Stimulated activated CD4-positive, alpha-beta T cell treated with anti-CD3 and anti-CD28 coated beads, Interleukin-15, amount 100 ng/mL, for 1 hour (primary cell): ENCODE measurements at places on chromosomes 5 and 9.

DNA sequence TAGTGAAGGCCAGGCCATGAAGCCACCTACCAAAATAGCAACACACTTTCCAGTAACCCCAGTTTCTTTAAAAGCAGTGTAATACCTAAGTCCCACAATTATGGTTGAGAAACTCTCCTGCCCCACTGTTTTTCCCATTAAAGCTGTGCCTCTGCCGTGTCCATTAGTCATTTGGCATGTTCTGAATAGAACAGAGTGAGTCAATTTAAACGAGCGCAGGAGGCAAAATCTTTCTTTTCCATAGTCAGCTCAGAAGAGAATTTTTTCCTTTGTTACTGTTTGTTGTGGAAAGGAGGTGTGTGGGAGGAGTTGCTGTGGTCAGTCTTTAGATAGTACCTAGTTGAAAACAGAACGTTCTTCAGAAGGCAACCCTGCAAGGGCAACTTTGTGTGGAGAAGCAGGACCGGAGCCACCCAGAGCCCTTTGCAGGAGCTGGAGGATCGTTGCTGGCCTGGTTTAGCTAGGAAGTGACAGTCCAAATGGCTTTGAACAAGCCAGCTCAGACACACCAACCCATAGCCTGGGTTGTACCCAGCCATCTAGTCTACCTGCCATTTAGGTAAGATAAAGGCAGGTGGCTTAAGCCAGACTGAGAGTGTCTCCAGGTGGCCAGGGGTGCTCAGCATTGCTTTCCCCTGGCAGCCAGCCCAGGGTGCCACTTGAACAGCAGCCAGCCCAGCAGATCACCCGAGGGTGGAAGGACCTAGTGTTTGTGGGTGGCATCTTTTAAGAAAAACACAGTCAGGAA is 30.4 kb downstream of the GADD45G start:
- no peak for DNase-seq

- no peak for DNase-seq
These were observed 2.8 kb downstream of the TENT4A start for GRCh38 chr5:6715758-6716628.

GRCh38 chr5:160083501-160083900 is 35.7 kb downstream of the PWWP2A start:
- no peak for DNase-seq

DNA sequence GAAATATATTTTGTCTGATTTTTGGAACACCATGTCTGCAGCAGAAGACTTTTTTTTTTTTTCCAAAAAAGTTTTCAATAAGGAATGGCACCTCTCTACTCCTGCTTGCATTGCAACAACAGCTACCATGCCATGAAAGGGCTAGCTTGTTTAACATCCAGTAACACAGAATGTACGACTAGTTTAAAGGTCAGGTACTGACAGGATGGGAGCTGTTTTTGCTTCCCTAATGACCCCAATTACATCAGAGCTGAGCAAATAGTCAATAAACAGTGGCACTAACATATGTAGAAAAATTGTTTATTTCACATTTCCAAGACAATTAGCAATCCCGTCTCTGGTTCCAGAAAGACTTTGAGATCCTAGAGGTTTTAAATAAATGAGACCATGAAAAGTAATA is 693.8 kb downstream of the NR2F1-AS1 start:
- DNase-seq: no peak

GRCh38 chr9:110592044-110592830 is 12.7 kb upstream of the SVEP1 start:
- no peak for DNase-seq

GRCh38 chr9:120538339-120538738 is 41.6 kb downstream of the CDK5RAP2 start:
- DNase-seq: no peak

DNA sequence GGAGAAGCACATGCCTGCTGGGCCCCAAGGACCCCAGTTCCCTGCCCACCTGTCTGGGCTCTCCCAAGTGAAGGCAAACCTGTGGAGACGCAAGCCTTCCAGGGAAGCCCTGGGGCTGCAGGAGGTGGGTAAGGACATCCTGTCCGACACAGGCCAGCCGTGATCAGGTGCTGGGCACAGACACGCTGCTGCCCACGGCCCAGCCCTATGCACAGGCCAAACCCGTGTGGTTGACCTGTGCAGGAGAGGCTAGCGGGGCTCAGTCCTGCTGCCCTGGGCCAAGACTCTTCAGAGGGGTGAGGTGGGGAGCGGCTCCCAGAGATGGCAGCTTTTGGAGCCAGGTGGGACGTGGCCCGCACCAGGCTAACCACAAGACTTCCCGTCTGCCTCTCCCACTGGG is 14.3 kb downstream of the LHX3 start:
- no peak for DNase-seq

GRCh38 chr5:137599457-137599856 is 100.3 kb upstream of the SPOCK1 start:
- DNase-seq: no peak

GRCh38 chr9:96574931-96575351 is 44.7 kb downstream of the CDC14B start:
- DNase-seq: no peak

DNA sequence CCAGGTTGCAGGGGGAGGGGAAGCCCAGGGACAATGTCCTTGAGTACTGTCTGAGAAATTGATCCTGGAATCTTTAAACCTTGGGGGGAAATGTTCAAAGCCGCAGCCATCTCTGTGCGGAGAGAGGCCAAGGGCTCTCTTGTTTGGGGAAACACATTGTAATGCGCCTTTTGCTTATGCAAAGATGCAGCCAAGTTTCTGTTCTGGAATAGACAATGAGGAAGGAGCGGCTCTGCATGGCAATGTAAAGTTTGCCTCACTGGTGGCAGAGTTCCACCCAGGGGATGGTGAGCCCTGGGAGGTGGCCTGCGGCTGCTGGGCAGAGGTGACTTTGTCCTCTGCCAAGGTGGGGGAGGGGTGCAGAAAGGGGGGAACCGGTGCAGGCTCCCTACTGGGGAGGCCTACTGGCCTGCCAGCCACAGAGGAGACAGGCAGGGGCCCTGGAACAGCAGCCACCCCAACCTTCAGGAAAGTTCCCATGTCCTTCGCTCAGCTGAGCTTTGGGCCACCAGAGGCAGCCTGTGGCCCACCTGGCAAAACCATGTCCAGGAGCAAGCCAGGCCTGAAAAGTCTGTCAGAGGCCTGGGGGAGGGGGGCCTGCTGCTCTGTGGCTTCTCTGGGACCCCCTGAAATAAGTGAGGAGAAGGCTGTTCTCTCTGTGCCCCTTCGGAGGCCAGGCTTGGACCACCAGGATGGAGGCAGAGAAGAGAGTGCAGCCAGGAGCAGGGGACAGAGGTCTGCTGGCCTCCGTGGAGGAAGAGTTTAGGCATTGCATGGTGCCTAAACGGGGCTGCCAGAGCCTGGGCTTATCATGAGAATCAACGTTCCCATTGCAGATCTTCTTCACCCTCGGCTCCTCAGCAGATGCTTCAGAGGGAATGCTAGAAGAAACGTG is 127.8 kb downstream of the ZNF354C start:
- no peak for DNase-seq

DNA sequence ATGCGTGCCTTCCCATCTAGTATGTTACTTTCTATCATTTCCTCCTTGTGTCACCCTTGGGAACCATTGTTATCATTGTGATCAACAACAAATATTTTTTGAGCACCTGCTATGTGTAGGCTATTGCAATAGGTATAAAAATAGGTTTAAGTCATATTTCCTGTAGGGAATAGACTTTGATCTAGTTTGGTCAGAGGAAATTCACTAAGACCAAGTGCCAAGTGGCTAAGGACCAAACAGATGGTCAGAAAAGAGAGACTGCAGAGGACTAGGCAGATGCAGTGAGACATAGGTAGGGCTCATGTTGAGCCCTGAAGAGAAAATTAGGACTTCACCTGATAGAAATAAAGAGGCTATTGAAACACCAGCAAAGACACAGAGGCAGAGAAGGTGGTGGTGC is 430.0 kb upstream of the ADAMTSL1 start:
- DNase-seq: no peak

DNA sequence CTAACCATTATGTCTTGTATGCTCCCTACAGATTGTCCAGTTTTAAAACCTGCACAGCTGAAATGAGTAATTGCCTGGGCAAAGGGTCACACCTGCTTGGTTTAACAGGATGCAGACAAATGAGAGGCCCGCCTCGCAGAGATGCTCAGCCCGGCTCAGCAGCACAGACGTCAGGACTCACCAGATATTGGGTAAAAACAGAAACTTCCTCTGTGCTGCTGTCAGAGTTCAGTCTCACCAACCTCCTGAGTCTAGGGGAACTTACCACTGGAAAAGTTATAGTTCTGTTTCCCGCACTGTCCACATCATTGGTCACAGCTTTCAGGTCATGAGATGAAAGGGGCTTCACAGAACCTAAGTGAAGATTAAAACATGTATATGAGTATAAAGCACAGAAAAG is 152.5 kb downstream of the ESM1 start:
- no peak for DNase-seq
